ENCODE measurements at places on chromosomes 5 and 9.

GRCh38 chr5:96121364-96121763 is 159.7 kb upstream of the ELL2 start:
- H3K27ac ChIP-seq = no peak overlapping the region
- H3K27me3 ChIP-seq = peaks cover 8% of the 10 kb centered on the region
- H3K36me3 ChIP-seq = no peaks in the 10 kb centered on the region
- DNase-seq = no peak

- no peak overlapping the region for H3K27ac ChIP-seq
- no peaks in the 10 kb centered on the region for H3K27me3 ChIP-seq
- H3K4me3 ChIP-seq = no peak overlapping the region
- no peak for DNase-seq
- H3K4me1 ChIP-seq = peaks cover 30% of the 10 kb centered on the region
Observed at GRCh38 chr5:78785454-78785853, 136.9 kb upstream of the LHFPL2 start.

DNA sequence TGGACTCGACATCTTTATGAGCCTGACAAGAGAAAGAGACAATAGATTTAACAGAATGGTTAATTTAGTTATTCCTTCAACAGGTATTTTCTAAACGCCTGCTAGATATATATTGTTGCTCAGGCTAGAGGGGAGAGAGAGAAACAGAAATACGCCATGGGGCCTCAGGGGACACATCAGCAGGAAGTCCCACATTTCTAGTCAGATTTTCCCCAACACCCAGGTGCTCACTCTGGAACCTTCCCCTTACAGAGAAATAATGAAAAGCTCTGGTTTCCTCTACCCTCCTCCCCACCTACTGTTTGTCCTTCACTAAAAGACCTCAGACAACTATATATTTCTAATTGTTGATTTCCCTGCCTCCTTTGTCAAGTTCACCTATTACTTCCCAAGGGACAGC is 130.3 kb upstream of the TBC1D2 start:
- H3K4me3 ChIP-seq = no peak overlapping the region
- H3K27ac ChIP-seq = peak overlapping the region; percentile 64
- no peak for DNase-seq
- H3K4me1 ChIP-seq = peaks cover 28% of the 10 kb centered on the region
- no peaks in the 10 kb centered on the region for H3K36me3 ChIP-seq

- no peak overlapping the region for H3K4me3 ChIP-seq
- H3K27ac ChIP-seq = no peak overlapping the region
- H3K4me1 ChIP-seq = no peaks in the 10 kb centered on the region
- DNase-seq = no peak
Observed at GRCh38 chr9:38176251-38176650, 107.2 kb upstream of the SHB start.
